ENCODE measurements at places on chromosomes 1 and 21.
A peak's percentile ranks its signal among the peaks of the same experiment; 100 is the strongest.

DNA sequence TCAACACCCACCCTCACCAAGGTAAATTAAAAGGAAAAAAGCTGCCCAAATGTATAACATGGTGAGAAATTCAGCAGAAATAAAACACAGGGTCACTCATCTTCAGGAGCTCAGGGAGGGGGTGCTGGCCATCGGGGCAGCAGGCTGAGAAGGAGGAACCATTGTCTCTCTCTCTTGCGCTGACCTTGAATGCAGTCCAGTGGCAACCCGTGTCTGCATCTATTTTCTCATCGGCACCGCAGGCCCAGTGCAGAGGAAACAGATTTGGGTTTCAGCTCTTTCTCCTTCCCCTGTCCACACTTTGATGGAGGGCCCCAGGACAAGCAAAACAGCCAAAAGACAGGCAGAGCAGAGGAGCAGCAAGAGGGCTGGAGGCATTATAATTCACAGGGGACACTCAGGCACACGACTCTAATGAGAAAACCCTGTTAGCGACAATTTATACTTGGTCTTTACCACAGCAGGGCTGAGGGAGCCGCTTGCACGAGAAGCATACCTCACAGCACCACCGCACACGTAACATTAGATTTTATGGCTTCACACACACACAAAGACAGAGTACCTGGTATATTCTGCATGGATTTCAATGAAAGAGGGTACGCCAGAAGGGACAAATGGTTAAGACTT is 18.6 kb downstream of the MKNK1 start:
- no peak for DNase-seq

GRCh38 chr1:77975907-77976306 is 3.0 kb downstream of the FUBP1 start:
- no peak for DNase-seq

GRCh38 chr1:219817914-219818313 is 110.4 kb downstream of the SLC30A10 start:
- DNase-seq: no peak

- no peak for DNase-seq
These were observed 23.0 kb upstream of the KIFAP3 start for GRCh38 chr1:170097449-170097948.

GRCh38 chr1:241654641-241655040 is 2.6 kb downstream of the WDR64 start:
- DNase-seq: no peak

GRCh38 chr1:60922304-60922703 is 160.1 kb upstream of the NFIA start:
- no peak for DNase-seq

- no peak for DNase-seq
These were observed 1.1 kb downstream of the KCNH1 start for GRCh38 chr1:211132721-211133392.

GRCh38 chr21:32073190-32073589 is 200.4 kb downstream of the HUNK start:
- no peak for DNase-seq

DNA sequence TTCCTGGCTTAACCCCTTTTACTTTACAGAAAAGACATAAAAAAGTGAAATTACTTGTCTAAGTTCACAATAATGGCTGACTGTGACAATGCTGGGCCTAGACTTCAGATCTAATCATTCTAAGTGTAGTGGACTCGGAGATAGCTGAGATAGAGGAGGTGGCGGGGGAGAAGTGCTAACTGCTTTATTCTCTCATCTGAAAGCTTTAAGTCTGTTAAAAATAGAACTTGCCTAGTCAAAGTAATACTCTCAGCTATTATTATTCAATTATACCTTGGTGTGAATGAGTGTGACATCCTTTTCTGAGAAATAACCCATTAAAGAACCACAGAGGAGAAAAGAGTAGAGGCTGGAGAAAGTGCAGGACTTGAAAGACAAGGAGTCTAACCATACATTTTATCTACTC is 96.1 kb upstream of the OLIG2 start:
- peak; percentile 14 for DNase-seq

DNA sequence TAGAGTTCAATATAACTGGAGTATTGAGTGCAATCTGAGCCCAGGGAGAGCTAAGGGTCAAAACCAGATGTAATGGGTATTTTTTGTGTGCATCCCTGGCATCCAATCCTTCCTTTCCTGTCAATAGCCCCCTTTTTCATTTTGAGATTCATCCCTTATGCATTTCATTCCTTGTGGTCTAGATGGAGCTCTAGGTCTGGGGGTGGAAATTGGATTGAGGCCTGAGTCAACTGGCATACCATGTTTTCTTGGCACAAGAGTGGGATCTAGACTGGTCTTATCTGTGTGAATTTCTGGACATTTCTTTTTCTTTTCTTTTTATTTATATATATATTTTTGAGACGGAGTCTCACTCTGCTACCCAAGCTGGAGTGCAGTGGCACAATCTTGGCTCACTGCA is 67.3 kb upstream of the RAB3GAP2 start:
- no peak for DNase-seq

GRCh38 chr1:154434346-154435085 is 29.4 kb downstream of the IL6R start:
- DNase-seq: no peak

Data from activated CD4-positive, alpha-beta T cell treated with anti-CD3 and anti-CD28 coated beads for 48 hours (primary cell).